Right renal cortex interstitium (tissue), 3 donors: ENCODE measurements at places on chromosomes 2 and 18.

GRCh38 chr2:72920318-72921087, 3.2 kb downstream of the EMX1 start:
- no peak for DNase-seq

DNA sequence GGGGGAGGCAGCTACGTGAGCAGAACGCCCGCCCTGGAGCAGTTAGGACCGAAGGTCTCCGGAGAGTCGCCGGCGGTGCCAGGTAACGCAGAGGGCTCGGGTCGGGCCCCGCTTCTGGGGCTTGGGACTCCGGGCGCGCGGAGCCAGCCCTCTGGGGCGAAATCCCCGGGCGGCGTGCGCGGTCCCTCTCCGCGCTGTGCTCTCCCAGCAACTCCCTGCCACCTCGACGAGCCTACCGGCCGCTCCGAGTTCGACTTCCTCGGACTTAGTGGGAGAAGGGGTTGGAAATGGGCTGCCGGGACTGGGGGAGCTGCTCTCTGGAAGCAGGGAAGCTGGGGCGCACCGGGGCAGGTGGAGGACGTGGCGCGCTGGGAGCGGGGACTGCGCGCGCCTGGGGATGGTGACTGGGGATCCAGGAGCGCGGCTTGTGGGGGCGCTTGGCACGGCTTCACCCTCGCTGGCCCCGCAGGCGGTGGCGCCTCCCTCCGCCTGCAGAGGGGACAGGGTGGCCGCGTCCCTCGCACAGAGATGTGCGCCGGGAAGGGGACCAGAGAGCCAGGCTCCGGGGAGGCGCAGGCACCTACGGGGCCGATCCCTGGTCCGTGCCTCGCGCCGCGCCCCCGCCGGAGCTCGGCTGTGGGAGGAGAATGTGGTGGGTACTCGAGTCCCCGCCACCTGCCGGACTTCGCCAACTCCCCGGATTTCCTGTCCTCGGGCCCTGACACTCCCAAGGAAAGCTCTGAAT, 688 bp downstream of the CDH20 start:
- peak; percentile 21 for DNase-seq

- DNase-seq = no peak
Measured at GRCh38 chr2:65834062-65834461, 401.7 kb upstream of the SPRED2 start.

DNA sequence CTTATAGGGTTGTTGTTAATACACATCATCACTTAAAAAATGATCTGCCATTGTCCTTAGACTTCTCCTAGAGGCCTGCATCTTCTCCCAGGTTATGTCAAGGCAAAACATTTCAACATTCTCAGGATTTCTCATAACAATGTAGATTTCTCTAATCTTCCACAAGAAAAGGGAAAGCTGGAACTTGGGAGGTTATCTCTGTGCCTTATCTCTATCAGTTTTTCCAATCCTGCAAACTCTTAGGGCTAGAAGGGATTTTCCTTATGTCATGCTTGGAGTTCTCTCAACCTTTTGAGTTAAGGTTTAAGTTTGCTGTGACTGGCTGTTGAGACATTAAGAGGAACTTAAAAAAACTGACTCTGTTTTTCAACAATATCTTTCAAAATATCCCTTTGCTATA, 300.6 kb upstream of the TFPI start:
- DNase-seq = no peak

DNA sequence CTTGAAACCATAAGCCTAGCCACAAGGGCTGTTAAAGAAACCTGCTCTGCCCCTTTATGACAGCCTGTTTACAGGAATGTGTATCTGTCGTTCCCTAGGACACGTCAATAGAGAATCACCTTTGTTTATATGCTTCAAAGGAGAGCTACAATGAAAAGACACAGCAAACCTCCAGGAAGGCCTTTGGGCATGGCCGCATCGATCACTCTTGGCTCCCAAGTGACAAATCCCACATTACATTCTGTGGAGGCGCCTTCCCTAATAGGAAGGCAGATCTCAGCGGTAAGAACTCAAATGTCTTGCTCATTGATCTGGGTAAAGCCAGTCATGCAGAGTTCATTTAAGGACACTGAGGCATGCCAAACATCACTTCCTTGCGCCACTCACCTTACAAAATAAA, 26.5 kb downstream of the KIAA2012 start:
- no peak for DNase-seq

DNA sequence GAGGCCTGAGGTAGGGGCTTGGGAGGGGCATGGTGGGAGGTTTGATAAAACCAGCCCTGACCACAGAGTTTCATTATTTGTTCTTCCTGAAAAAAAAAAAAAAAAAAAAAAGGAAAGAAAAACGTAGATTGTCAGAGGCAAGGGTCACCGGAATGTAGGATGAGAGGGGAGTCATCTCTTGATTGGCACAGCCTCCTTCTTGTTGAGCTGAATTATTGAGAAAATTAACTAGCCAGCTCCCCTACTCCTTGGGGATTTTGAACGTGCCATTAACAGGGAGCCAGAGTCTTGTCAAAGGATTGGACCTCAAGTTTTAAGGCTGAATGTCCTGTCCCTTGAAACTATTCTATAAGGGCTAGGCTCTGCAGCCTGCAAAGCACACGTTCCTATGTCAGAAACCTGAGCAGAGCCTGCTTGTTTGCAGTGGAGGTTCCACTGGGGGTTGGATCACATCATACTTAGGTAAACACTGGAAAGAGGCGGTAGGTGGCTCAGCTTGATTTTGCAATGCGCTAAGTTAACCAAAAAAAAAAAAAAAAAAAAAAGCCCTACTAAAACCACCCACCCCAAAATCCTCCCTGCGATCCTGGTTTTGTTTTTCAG, 2.3 kb downstream of the INHBB start:
- no peak for DNase-seq

- no peak for DNase-seq
Measured at GRCh38 chr2:144455987-144456386, 63.9 kb downstream of the ZEB2 start.

DNA sequence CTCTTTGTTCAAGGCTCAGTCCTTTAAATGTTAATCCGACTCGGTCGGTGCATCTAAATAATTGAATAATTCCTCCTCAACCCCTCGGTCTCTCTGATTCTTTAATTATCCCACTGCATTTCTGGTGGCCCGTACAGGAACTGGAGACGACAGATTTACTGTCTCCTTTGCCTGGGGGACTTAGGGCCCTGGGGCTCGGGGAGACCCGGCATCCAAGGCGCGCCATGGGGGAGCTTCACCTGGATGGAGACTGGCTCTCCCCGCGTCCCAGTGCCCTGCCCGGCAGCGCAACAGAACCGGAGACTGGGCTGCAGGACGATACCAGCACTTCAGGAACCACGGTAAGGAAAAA, 47.7 kb upstream of the SELENOI start:
- DNase-seq = no peak

- no peak for DNase-seq
Measured at GRCh38 chr2:2243666-2244065, 87.4 kb downstream of the MYT1L start.

GRCh38 chr2:172431463-172431862, 4.1 kb downstream of the ITGA6 start:
- no peak for DNase-seq

DNA sequence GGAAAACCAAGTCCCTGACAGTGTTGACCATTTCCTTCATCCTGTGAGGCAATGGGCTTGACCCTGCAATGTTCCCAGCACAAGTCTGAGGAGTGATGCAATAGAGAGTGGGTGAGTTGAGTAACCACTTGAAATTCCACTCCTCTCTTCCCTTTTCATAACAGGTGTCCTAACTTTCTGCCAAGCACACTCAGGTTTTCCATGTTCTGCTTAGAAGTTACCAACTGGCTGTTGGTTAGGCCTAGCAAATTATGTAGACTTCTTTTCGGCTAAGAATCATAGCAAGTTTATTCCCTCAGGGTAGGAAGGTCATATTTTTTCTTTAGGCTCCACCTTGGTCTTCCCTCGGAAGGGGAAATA, 11.5 kb downstream of the GNLY start:
- no peak for DNase-seq

- no peak for DNase-seq
Measured at GRCh38 chr2:230230087-230230486, 4.6 kb downstream of the SP140 start.

DNA sequence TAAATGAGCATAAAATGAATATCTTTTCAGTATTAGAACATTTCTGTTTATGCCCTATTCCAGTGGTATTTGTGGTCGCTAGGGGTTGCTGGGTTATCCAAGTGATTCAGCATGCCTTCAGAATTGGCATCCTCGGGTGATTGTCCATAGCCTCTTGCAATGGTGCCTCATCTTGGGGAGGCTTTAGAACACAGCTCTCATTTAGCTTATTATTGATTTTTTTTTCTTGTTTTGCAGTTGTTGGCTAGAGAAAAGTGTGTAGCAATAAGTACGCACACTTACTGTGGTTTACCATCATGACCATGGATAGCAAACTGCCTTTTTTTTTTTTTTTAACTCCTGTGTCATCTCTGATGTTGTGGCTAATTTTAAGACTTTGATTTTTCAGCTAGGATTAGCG, 33.6 kb downstream of the PLEKHA3 start:
- no peak for DNase-seq
